ENCODE measurements at places on chromosomes 2 and 18.

DNA sequence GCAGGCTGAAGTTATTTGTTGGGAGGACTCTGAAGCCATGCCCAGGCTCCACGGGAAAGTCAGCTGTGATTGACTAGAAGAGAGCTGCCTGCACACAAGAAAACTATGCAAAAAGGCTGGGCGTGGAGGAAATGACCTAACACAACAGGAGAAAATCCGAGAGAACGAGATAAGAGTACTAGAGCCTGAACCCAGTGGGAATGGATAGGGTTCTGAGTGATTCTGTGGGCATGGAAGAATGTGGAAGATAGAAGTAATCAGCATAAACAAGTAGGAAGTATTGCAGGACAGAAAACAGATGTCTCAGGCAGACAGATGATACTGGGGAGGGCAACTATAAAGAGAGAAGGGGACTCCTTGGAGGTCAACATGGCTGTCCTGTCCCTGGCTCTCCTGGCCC lies 12.1 kb upstream of the COPS8 start:
- no peak for DNase-seq
- no peaks in the 10 kb centered on the region for H3K27me3 ChIP-seq
- no peaks in the 10 kb centered on the region for H3K36me3 ChIP-seq
- H3K27ac ChIP-seq: no peak overlapping the region

- H3K36me3 ChIP-seq: no peaks in the 10 kb centered on the region
- DNase-seq: no peak
- H3K27me3 ChIP-seq: no peaks in the 10 kb centered on the region
Measured at GRCh38 chr2:164697688-164698461, 76.6 kb upstream of the GRB14 start.

- H3K4me1 ChIP-seq: peaks cover 77% of the 10 kb centered on the region
- DNase-seq: peak; percentile 68
- H3K4me3 ChIP-seq: peak overlapping the region; percentile 69
- peak overlapping the region; percentile 96 for H3K27ac ChIP-seq
Measured at GRCh38 chr18:13566941-13567746, 159.2 kb downstream of the FAM210A start.

DNA sequence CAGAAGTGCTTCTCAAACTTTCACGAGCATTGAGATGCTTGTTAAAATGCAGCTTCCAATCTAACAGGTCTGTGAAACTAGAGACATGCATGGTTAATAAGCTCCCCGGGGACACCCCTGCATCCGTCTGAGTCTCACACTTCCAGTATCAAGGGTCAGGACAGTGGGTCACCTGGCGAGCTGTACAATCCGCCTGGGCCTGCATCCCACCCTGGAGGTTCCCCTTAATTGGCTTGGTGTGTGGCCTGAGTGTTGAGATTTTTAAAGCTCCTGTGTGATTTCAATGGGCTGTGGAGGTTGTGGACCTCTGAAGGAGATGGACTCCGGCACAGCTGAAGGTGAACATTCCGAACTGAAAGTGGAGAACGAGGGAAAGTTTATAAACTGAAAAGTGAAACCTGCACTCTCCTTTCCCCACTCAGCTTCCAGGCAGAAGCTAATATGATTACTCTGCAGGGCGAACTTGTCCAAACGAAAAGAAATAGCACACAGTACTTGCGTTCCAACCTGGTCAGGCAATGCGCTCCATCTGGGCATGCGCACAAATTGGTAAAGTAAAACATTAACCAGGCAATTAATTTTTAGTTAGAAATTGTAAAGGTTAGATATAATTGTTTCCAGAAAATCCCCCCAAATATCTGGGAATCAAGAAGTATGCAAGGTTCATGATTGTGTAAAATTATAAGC lies 191.7 kb upstream of the ALKAL2 start:
- H3K4me1 ChIP-seq: no peaks in the 10 kb centered on the region
- no peak overlapping the region for H3K27ac ChIP-seq
- H3K36me3 ChIP-seq: no peaks in the 10 kb centered on the region
- no peak overlapping the region for H3K4me3 ChIP-seq
- no peaks in the 10 kb centered on the region for H3K27me3 ChIP-seq

DNA sequence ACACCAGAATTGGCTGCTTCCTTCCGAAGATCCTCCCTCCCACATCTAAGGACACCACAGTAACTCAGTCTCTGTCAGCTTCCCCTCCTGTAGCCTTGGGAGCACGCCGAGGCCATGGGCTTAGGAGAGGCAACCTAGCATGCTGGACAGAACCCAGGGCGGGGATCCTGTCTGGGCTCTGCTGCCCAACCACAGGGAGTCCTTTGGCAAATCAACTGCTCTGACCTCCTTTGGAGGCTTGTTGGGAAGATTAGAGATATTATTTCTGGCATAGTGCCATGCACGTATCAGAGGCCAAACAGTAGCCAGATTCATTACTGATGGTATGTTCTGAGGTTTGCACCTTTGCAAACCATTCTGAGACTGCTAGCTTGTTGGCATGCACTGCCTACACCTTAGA lies 262.7 kb upstream of the EPAS1 start:
- no peak overlapping the region for H3K27ac ChIP-seq
- H3K4me1 ChIP-seq: no peaks in the 10 kb centered on the region
- no peak for DNase-seq
- H3K27me3 ChIP-seq: no peaks in the 10 kb centered on the region
- H3K4me3 ChIP-seq: no peak overlapping the region

DNA sequence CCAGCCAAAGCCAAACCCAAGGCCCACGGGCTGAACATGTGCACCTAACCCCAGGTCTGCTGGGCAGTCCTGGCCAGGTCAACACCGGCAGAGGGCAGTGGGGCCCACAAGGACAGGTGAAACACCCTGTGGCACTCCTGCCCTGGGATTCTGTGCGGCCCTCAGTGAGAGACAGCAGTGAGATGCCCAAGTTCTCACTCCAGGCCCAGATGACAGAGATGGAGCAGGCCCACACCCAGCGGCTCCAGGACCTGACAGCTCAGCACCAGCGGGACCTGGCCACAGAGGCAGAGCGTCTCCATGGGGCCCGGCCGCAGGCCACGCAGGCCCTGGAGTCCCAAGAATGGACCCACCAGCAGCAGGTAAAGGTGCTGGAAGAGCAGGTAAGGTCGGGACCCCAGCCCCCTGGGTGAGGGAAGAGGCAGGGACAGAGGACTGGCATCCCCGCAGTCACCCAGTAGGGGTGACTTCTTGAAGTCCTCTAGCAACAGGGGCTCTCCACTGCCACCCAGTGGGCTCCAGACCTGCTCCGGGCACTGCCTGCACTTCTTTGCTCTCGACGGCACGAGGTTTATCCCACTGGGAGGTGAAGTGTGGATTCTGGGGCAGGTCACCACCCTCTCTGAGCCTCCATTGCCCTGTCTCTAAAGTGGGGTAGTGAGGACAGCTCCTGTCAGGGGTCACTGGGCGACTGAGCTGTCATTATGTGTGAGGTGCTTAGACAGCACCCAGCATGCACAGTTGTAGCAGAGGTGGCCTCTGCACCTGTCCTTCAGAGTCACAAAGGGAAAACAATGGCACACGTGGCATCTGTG lies 8.8 kb upstream of the SNED1 start:
- no peaks in the 10 kb centered on the region for H3K27me3 ChIP-seq
- no peak overlapping the region for H3K27ac ChIP-seq
- H3K4me3 ChIP-seq: no peak overlapping the region
- peaks cover 3% of the 10 kb centered on the region for H3K4me1 ChIP-seq

GRCh38 chr18:35610089-35610488 lies 28.5 kb downstream of the GALNT1 start:
- H3K36me3 ChIP-seq: peaks cover 8% of the 10 kb centered on the region
- no peak for DNase-seq
- no peak overlapping the region for H3K27ac ChIP-seq
- peaks cover 36% of the 10 kb centered on the region for H3K4me1 ChIP-seq
- H3K4me3 ChIP-seq: no peak overlapping the region

- no peak for DNase-seq
- no peaks in the 10 kb centered on the region for H3K4me1 ChIP-seq
- no peak overlapping the region for H3K27ac ChIP-seq
- no peaks in the 10 kb centered on the region for H3K27me3 ChIP-seq
Measured at GRCh38 chr18:55102501-55102900, 143.2 kb upstream of the CCDC68 start.

- H3K4me1 ChIP-seq: no peaks in the 10 kb centered on the region
- no peaks in the 10 kb centered on the region for H3K27me3 ChIP-seq
- no peak overlapping the region for H3K27ac ChIP-seq
- no peak for DNase-seq
- no peaks in the 10 kb centered on the region for H3K36me3 ChIP-seq
Measured at GRCh38 chr18:13191779-13192178, 26.8 kb upstream of the LDLRAD4 start.

GRCh38 chr18:46062781-46063180 lies 9.3 kb downstream of the PSTPIP2 start:
- no peak overlapping the region for H3K27ac ChIP-seq
- no peaks in the 10 kb centered on the region for H3K27me3 ChIP-seq
- peaks cover 25% of the 10 kb centered on the region for H3K4me1 ChIP-seq
- no peak overlapping the region for H3K4me3 ChIP-seq
- DNase-seq: no peak

DNA sequence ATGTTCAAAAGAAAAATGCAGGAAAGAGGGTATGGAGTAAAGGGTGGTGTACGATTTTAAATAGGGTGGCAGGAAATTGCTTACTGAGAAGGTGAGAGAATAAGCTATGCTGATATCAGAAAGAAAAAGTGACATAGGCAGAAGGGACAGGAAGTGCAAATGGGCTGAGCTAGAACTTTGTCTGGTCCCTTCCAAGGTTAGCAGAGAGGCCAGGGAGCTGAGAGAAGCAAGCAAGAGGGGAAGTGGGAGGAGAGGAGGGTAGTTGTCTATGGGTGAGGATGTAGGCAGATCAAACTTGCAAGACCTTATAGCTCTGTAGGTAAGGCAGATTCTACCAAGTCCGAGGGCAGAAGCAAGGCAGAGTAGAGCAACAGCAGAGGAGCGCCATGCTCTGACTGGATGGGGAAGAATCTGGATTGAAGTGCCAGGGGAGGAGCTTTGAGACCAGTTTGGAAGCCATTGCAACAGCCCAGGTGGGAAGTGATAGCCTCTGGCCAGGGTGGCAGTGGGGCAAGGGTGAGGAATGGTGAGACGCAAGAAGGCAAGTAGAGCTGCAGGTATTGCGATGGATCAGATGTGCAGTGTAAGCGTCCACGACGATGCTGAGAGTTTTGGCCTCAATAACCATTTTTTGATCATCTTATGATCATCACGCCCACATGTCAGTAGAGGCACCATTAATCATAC lies 134.4 kb upstream of the APCDD1 start:
- H3K27me3 ChIP-seq: no peaks in the 10 kb centered on the region
- no peak overlapping the region for H3K27ac ChIP-seq

- H3K4me1 ChIP-seq: peaks cover 45% of the 10 kb centered on the region
- H3K27me3 ChIP-seq: no peaks in the 10 kb centered on the region
- peak; percentile 11 for DNase-seq
- no peaks in the 10 kb centered on the region for H3K36me3 ChIP-seq
- H3K27ac ChIP-seq: peak overlapping the region; percentile 25
Measured at GRCh38 chr2:109348671-109349502, 219.9 kb downstream of the SH3RF3 start.

DNA sequence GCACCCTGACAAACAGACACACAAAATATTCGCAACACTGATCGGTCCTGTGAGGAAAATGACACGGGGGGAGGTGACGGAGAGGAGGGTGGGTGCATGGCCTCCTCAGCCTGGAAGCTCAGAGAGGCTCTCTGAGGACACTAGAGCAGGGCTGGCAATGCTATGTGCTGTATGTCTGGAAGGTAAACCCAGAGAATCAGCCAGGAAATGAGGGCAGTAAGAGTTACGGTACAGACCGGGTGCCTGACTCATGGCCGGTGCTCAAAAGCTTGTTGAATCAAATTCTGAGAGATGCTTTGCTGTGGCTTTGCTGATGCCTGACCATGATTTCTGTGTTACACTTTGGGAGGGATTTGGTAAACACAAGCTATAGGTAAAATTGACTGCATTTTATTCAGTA lies 81.9 kb downstream of the CCDC93 start:
- no peak overlapping the region for H3K27ac ChIP-seq
- no peaks in the 10 kb centered on the region for H3K4me1 ChIP-seq
- no peak overlapping the region for H3K4me3 ChIP-seq
- H3K36me3 ChIP-seq: peaks cover 80% of the 10 kb centered on the region

- H3K4me1 ChIP-seq: peaks cover 2% of the 10 kb centered on the region
- no peak for DNase-seq
- H3K36me3 ChIP-seq: peaks cover 36% of the 10 kb centered on the region
- no peaks in the 10 kb centered on the region for H3K27me3 ChIP-seq
- H3K4me3 ChIP-seq: no peak overlapping the region
Measured at GRCh38 chr18:26267357-26267930, 41.2 kb downstream of the TAF4B start.

GRCh38 chr2:219643084-219643473 lies 15.6 kb downstream of the SLC4A3 start:
- peaks cover 7% of the 10 kb centered on the region for H3K4me1 ChIP-seq
- no peak overlapping the region for H3K27ac ChIP-seq
- H3K27me3 ChIP-seq: peaks cover 45% of the 10 kb centered on the region

GRCh38 chr2:23426263-23426905 lies 41.4 kb downstream of the KLHL29 start:
- no peak for DNase-seq
- H3K36me3 ChIP-seq: no peaks in the 10 kb centered on the region
- H3K4me1 ChIP-seq: no peaks in the 10 kb centered on the region
- no peaks in the 10 kb centered on the region for H3K27me3 ChIP-seq

DNA sequence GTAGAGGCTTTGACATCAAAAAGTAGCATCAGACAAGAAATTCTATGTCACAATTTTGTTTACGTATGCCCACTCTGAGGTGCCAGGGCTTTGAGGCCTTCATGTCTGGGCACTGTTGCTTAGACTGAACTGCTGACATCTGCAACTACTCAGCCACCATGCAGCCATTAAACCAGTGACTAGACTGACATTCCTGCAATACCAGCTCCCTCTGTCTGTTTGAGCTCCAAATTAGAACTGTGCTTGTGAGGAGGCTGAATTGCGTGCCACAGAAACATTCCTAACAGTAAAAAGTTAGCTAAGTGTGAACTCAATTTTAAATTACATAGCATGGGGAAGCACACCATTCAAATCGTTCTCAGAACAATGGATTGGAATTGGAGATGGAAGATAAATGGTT lies 163.2 kb downstream of the INSIG2 start:
- H3K27ac ChIP-seq: no peak overlapping the region
- DNase-seq: no peak
- no peak overlapping the region for H3K4me3 ChIP-seq
- peaks cover 6% of the 10 kb centered on the region for H3K4me1 ChIP-seq
- no peaks in the 10 kb centered on the region for H3K36me3 ChIP-seq

GRCh38 chr2:204686406-204686805 lies 141.1 kb downstream of the PARD3B start:
- no peaks in the 10 kb centered on the region for H3K36me3 ChIP-seq
- DNase-seq: no peak
- H3K4me3 ChIP-seq: no peak overlapping the region

DNA sequence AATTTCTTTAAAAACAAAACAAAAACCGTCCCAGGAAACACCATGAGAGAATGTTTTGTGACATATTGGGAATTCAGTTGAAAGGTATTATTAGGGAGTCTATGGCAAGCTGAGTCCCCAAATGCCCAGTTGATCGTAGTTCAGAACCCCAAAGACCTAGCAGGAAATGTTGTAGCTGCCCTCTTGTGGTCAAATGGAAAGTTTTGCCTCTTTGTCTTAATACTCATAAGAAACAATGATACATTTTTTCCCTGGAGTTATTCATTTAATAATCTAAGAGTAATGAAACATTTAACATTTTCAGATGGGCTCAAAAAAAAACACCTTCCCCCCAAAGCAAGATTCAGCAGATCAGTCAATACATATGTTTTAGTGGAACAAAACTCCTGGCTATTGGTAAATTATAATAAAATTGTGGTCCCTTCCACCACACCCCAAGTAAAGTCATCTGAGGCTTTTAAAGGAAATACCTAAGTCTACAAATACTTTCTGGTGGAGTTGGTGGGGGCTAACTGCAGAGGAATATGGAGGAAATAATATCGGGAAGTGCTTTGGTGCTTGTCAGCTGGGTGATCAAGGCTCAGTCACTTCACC lies 37.8 kb upstream of the EFEMP1 start:
- no peak overlapping the region for H3K27ac ChIP-seq
- H3K27me3 ChIP-seq: peaks cover 4% of the 10 kb centered on the region
- H3K36me3 ChIP-seq: no peaks in the 10 kb centered on the region
- H3K4me1 ChIP-seq: no peaks in the 10 kb centered on the region
